Suppressor macrophage (primary cell): ENCODE measurements at places on chromosomes 1 and 21.

DNA sequence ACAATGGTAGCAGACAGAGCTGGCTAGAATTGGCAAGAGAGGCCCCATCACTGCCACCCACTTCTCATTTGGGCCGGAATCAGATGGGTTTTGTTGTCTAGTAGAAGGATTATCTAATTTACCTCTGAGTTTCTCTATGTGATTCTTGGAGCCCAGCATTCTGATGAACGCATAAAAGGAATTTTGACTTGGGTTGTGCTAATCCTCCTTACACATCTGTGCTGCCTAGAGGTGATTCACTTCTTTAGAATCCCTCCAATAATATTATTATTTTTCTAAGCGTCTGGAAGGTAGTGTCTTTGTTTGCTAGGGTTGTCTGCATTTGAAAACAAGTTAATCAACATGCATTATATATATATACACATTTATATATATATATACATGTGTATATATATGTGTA lies 118.1 kb downstream of the RUNX1 start:
- no peak for DNase-seq

DNA sequence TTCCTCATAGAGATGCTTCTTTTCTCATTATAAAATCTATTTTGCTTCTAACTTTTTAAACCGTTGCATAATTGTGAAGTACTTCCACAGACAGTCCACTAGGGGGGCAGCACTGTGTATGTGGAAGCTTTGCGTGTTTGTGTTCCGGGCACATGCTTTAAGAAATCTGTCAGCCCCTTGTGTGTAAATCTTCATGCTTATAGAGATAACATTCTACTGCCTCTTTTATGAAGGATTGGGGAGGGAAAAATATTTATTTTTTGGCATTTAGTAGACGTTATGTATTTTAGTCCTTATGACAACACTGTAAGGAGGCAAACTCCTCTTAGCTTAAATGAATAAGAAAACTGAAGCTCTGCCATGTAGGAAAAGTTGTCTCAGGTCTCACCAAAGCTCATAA lies 157.3 kb upstream of the PTGFR start:
- DNase-seq = peak; percentile 4

GRCh38 chr1:3695326-3696217 lies 43.3 kb downstream of the TP73 start:
- peak; percentile 60 for DNase-seq

- no peak for DNase-seq
These were observed 38.6 kb upstream of the ADAMTS1 start for GRCh38 chr21:26883768-26884167.

DNA sequence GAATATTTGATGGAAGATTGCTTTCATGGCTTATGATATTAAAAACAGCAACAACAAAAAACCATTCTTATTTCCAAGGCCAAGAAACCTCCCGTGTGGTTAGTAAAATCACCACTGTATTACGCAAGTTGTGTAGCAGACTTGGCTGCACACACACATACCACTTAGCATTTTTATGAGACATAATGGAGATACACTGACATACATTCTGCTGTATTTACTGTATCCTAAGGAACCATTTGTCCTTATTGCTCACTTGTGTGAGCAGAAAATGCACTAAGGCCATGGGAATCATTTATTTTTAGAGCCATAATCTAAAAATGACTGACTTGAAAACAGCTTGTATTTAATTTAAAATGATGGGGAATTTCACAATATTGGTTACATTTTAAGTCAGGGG lies 584 bp upstream of the C1orf141 start:
- DNase-seq = no peak

GRCh38 chr1:19257178-19257914 lies 5.7 kb downstream of the MRTO4 start:
- DNase-seq = peak; percentile 82

DNA sequence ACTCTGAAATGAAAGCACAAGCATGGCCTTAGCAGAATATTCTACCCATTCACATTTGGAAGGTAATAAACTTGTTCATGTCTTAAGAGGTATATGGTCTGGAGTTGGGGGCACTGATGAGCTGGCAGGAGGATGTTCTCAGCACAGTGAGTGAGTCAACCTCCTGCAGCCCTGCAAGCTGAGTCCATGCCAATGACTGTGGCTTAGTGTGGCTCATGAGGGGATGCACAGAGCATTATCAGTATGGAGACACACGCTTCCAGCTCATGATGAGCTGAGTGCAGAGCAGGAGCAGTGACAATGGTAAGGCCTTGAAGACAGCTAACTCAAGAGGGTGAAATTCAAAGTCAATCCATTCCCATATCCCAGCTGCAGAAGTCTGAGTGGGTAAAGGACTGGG lies 102.3 kb downstream of the TNFSF18 start:
- DNase-seq = peak; percentile 6

DNA sequence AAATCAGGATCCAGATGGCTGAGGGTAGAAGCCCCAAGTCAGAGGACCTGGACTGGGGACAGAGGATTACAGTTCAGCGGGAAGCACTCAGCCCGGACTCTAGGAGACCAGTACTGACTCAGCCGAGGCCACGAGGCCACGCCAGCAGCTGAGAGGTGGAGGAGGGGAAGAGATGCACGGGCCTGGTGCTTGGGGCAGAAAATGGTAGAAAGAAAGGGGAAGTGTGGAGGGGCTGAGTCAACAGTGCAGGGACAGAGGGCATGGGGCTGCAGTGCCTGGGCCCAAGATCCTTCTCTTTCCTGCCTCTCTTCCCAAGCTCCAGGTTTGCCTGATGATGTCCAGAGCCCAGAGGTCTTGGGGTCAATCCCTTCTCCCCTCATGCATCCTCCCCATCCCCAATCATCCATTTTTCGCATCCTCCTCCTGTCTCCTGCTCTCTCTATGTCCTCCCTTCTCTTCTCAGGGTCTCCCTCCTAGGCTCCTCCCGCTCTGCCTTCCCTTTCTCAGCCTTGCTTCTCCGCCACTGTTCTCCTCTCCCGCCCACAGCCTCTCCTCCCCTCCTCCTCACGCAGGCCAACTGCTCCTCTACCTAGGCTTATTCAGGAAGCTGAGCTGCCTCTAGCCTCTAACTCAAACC lies 7.7 kb downstream of the ARHGEF2 start:
- peak; percentile 96 for DNase-seq

GRCh38 chr1:74426208-74426937 lies 86.0 kb downstream of the LRRC53 start:
- DNase-seq = no peak

DNA sequence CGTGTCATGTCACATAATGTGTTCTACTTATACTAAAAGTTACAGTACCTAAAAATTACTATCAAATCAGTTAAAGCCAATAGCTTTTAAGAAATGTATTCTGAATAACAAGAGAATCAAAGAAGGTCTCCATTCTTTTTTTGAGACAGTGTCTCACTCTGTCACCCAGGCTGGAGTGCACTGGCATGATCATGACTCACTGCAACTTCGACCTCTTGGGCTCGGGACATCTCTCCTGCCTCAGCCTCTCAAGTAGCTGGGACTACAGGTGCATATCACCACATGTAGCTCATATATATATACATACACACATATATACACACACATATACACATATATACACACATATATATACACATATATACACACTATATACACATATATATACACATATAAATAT lies 20.1 kb downstream of the COP1 start:
- DNase-seq = no peak

DNA sequence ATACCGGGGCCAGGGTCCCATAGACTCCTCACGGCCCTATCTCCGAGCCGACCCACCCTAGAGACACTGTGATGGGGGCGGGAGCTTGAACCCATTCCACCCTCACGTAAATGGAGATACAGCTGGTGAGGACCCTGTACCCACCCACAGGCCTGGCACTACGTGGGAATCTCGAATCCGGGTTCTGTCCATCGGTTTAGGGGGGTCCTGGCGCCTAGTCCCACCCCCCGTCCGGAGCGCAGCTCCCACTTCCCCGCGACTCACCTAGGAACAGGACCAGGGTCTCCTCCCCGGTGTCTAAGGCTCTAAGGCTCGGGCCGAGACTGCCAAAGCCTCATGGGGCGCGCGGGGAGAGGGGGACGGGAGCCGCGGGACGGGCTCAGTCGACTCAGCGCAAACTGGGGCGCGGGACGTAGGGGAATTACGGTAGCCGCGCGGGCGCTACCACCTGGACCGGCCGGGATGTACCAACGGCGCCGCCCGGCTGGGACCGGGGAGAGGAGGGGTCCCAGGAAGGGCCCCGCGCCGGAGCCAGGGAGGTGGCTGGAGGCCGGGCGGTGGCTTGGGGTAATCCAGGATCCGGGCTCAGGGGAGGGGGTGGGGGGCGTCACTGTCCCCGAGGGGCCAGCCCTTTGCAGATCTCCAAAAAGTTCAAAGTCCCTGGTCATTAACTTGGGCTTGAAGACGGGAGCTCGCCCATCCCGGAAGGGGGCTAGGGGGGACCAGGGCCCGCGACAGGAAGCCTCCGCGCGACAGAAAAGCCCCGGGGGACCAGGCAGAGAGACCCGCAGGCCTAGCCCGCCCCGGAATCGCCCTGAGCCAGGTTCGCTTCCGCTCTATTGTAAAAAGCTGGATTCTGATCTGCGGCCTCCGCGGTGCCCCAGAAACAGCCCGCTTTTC lies 1.0 kb downstream of the PLEKHG5 start:
- DNase-seq = peak; percentile 50

GRCh38 chr1:41475859-41476567 lies 8.5 kb downstream of the EDN2 start:
- no peak for DNase-seq

DNA sequence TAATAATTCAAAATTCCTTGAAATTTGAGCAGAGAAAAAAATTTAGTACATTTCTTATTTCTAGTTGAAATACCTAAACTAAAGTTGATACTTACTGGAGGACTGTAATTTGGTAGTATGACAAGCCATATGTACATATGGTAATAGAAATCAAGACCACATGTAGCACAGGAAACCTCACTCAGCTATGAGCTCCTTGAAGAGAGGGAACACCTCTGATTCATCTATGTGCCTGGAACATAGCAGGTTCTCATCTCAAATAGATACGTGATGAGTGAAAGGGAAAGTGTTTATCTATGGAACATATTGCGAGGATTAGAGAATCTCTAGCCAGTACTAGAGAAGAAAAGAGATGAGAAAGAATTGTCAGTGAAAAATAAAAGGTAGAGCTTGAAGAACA lies 47.9 kb upstream of the GNG4 start:
- DNase-seq = no peak

- no peak for DNase-seq
These were observed 1.1 kb downstream of the COL9A2 start for GRCh38 chr1:40315795-40316594.

- DNase-seq = no peak
These were observed 28.6 kb upstream of the COL6A1 start for GRCh38 chr21:45952974-45953373.

- no peak for DNase-seq
These were observed 1214.9 kb downstream of the PLA2G4A start for GRCh38 chr1:188043536-188044245.

DNA sequence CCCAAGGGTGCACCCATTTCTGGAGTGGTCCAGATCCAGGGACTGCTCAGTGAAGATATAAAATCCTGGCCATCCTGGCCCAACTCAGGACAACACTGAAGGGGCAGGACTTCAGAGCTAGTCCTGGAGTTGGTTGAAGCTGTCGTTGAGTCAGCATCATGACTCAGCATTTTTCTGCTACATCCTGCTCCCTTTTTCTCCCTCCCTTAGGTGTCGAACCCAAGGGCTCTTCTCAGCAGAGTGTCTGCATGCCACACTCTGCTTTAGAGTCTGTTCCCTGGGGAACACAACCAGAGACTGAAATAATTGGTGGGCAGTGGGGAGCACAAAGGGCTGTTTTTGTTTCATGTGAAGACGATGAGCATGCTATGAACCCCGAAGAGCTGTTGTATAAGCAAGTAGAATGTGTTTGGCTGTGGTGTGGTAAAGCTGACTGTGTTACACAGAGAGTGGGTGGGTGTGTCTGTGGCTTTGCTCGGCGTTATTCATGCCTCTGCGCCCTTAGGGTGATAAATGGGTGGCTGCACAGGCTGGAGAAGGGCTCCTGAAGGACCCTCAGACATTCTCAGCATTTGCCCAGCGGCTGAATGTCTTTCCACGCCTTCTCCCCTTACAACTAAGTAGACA lies 167.2 kb downstream of the CYYR1 start:
- no peak for DNase-seq

GRCh38 chr1:14094611-14095400 lies 394.8 kb downstream of the PRDM2 start:
- no peak for DNase-seq

GRCh38 chr1:245007852-245008251 lies 143.5 kb upstream of the HNRNPU start:
- no peak for DNase-seq

DNA sequence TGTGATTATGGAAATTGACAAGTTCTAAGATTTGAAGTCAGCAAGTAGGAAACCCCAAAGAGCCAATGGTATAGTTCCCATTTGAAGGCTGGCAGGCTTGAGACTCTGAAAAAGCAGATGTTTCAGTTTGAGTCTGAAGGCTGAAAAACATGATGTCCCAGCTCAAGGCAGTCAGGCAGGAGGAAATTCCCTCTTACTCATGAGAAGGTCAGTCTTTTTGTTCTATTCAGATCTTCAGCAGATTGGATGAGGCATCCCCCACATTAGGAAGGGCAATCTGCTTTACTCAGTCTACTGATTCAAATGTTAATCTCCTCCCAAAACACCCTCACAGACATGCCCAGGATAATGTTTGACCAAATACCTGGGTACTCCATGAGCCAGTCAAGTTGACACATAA lies 372.5 kb upstream of the ST6GALNAC5 start:
- peak; percentile 41 for DNase-seq

DNA sequence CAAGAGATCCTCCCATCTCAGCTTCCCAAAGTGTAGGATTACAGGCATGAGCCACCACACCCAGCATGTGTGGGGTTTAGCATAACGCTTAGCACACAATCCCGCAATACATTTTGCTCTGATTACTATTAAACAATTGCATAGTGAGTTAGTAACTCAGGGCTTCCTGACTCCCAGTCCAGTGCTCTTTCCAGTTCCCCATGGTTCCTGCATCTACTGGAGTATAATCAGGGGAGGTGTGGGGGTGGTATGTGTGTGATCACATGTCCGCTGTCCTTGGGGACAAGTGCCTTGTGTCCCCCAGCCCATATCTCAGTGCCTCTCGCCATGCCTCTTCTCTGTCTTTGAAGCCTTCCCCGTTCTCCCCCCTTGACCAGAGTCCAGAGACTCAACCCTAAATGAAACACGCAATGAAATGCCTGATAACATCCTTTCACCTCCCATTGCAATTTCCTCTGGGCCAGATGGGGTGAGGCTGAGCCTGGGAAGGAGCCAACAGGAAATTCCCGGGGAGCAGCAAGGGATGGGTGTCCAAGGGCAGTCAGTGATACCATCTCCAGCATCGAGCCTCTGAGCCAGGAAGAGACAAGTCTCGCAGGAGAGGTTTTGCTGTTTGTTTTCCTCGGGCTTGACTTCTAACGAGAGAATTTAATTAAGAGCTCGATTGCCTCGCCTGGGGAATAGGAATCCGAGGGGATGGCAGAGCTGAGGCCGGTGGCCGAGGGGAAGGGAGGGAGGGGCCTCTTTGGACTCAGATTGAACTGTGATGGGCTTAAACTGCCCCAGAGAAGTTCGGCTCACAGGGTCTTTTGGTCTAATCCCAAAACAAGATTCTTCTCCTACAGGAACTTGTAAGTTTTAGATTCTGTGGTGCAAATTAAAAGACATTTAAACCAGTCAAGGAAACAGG lies 7.7 kb upstream of the HTR1D start:
- no peak for DNase-seq
